ENCODE measurements at places on chromosomes 6 and 20. TPM values are rescaled to one million over a fixed set of nuclear protein-coding genes. Genes with fewer than 3 reads are reported as not detected.

The NKAIN2 gene
- total RNA-seq = not detected

The SMIM8 gene
- 18.9 TPM for total RNA-seq

The ZNF831 gene
- total RNA-seq = 1.3 TPM

The OR2H1 gene
- total RNA-seq = not detected

The MPIG6B gene
- not detected for total RNA-seq

- no peak for DNase-seq
- no peaks in the 10 kb centered on the region for H3K27me3 ChIP-seq
These were observed 80.5 kb upstream of the NAA20 start for GRCh38 chr20:19936466-19937200.

- no peaks in the 10 kb centered on the region for H3K27me3 ChIP-seq
- H3K27ac ChIP-seq = no peak overlapping the region
- peaks cover 12% of the 10 kb centered on the region for H3K4me1 ChIP-seq
These were observed 114.8 kb upstream of the CD93 start for GRCh38 chr20:23200914-23201313.

DNA sequence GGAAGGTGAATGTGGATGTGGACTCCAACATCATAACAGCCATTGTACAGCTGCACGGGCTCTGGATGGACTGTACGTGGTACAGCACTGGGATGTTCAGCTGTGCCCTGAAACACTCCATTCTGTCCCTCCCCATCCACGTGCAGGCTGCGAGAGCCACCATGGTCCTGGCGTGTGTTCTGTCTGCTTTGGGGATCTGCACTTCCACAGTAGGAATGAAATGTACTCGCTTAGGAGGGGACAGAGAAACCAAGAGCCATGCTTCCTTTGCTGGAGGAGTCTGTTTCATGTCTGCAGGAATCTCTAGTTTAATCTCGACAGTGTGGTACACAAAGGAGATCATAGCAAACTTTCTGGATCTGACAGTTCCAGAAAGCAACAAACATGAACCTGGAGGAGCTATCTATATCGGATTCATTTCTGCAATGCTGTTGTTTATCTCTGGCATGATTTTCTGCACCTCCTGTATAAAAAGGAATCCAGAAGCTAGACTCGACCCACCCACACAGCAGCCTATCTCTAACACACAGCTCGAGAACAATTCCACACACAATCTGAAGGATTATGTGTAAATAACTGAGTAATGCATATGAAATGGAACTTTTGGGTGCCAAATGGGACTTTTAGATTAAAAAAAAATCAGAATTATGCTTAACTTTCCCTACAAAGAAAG, 12.1 kb downstream of the CLDN20 start:
- H3K4me1 ChIP-seq = peaks cover 6% of the 10 kb centered on the region
- no peaks in the 10 kb centered on the region for H3K36me3 ChIP-seq
- H3K4me3 ChIP-seq = no peak overlapping the region
- no peak overlapping the region for H3K27ac ChIP-seq

DNA sequence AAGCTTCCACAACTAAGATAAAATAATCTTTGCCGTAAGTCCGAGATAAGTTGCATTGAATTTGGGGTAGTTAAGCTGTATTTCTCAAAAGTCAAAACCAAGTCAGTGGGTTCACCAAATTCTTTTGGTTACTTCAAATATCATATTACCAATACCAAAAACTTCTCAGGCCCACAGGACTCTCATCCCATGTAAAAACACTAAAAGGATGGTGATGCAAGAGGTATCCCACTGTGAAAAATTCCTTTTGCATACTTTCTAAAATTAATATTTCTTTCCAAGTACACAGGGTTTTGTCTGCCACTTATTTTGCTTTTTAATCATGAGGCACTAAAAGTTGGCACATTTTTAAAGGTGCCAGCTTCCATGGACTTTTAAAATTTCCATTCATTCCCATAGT, 151.3 kb downstream of the GJA10 start:
- no peak for DNase-seq
- H3K4me1 ChIP-seq = no peaks in the 10 kb centered on the region
- no peaks in the 10 kb centered on the region for H3K36me3 ChIP-seq
- no peak overlapping the region for H3K27ac ChIP-seq
- no peaks in the 10 kb centered on the region for H3K27me3 ChIP-seq

GRCh38 chr6:136548582-136549299, 1.5 kb downstream of the MAP7 start:
- peaks cover 13% of the 10 kb centered on the region for H3K4me1 ChIP-seq
- H3K27me3 ChIP-seq = no peaks in the 10 kb centered on the region
- H3K4me3 ChIP-seq = no peak overlapping the region
- no peak overlapping the region for H3K27ac ChIP-seq

GRCh38 chr20:19784511-19785172, 26.6 kb downstream of the RIN2 start:
- H3K36me3 ChIP-seq = no peaks in the 10 kb centered on the region
- peak; percentile 66 for DNase-seq
- H3K4me3 ChIP-seq = no peak overlapping the region
- no peaks in the 10 kb centered on the region for H3K27me3 ChIP-seq
- peak overlapping the region; percentile 53 for H3K27ac ChIP-seq

DNA sequence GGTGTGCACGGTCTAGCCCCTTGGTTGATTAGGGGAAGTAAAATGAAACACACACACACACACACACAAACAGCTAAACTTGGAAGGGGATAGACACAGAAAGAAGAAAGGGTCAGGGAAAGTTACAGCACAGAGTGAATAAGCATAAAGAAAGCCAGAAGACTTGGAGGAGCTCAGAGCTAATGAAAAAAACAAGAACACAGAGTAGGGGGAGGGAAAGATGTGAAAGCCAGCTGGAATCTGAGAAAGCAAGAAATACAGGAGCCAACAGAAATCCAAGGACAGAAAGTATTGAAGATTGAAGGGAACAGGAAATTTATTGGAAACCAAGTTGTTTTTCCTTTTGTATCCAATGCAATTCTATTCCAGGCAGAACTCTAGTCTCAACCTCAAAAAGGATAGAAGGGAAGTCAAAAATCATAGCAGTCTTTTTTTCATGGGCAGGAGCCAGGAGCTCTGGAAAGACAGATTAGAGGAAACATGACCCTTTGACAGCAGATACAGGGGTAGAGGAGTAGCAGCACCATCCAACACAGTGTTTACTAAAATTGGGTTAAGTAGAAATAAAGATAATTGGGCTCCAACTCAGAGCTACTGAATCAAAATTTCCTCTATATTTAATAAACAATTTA, 10.1 kb downstream of the HMGCLL1 start:
- H3K4me1 ChIP-seq = no peaks in the 10 kb centered on the region
- no peaks in the 10 kb centered on the region for H3K27me3 ChIP-seq
- no peak overlapping the region for H3K27ac ChIP-seq
- DNase-seq = no peak
- H3K4me3 ChIP-seq = no peak overlapping the region

DNA sequence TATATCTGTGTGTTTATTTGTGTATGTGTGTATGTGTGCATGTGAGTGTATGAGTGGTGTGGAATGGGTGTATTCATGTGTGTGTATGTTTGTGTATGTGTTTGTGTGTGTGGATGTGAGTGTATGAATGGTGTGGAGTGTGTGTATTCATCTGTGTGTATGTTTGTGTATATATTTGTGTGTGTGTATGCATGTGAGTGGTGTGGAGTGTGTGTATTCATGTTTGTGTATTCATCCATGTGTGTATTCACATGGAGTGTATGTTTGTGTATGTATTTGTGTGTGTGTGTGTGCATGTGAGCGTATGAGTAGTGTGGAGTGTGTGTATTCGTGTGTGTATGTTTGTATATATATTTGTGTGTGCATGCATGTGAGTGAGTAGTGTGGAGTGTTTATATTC, 66.6 kb downstream of the PPP1R14C start:
- H3K27ac ChIP-seq = no peak overlapping the region
- no peaks in the 10 kb centered on the region for H3K36me3 ChIP-seq
- no peak for DNase-seq

DNA sequence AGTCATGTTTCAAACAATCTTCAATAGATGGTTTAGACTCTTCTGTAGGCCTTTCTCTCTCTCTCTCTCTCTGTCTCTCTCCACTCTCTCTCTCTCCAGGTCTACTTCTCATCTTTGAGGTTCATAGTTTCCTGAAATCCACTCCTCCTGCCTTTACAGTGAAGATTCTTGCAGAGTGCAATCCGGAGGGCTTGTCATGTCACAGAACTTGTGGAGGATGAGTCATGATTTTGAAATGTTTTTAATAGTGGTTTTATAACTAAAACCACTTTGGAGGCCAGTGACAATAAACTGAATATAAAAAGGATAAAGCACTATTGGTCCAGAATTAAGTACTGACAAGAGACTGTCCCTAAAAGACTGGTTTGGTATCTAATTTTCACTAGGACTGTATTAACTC, 156.3 kb downstream of the KIF6 start:
- no peak overlapping the region for H3K4me3 ChIP-seq
- no peaks in the 10 kb centered on the region for H3K36me3 ChIP-seq
- no peaks in the 10 kb centered on the region for H3K27me3 ChIP-seq
- DNase-seq = no peak
- H3K27ac ChIP-seq = no peak overlapping the region

DNA sequence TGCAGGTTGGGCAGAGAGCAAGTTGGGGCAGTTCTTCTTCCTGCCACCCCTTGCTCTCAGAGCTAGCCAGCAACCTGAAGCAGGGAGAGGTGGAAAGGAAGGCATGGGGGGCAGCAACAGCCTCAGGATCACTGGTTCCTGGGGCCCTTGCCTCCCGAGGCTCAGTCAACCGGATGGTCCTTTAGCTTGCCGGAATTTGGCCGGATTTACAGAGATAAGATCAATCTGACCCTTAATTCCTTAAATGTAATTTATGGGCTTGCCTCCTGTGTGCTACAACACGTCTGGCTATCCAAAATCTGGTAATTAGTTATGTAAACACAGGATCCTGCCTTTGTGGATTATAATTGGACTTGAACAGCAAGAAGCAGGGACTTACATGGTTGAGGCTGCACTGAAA, 19.5 kb upstream of the TCP11 start:
- no peak overlapping the region for H3K4me3 ChIP-seq
- no peaks in the 10 kb centered on the region for H3K36me3 ChIP-seq
- H3K27me3 ChIP-seq = no peaks in the 10 kb centered on the region

- no peak for DNase-seq
- H3K4me1 ChIP-seq = peaks cover 5% of the 10 kb centered on the region
- no peaks in the 10 kb centered on the region for H3K36me3 ChIP-seq
- no peaks in the 10 kb centered on the region for H3K27me3 ChIP-seq
These were observed 108.8 kb upstream of the TENT5A start for GRCh38 chr6:81861281-81861680.

DNA sequence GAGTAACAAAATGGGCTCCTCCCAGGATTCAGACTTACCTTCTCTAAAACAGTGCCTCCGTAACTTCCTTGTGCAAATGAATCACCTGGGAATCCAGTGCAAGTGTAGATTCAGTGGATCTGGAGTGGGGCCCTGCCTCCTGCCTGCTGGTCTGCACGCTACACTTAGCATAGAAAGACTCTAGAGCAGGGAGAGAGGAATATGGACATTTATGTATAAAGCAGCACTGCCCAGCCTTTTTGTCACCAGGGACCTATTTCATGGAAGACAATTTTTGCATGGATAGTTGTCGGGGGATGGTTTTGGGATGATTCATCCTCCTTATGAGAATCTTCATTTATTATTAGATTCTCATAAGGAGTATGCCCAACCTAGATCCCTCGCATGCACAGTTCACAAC, 42.3 kb upstream of the L3MBTL3 start:
- no peak overlapping the region for H3K4me3 ChIP-seq
- no peaks in the 10 kb centered on the region for H3K4me1 ChIP-seq
- no peak overlapping the region for H3K27ac ChIP-seq
- H3K27me3 ChIP-seq = no peaks in the 10 kb centered on the region
- H3K36me3 ChIP-seq = no peaks in the 10 kb centered on the region

GRCh38 chr6:30814146-30815040, 69.9 kb upstream of the DDR1 start:
- H3K27ac ChIP-seq = no peak overlapping the region
- no peaks in the 10 kb centered on the region for H3K27me3 ChIP-seq
- DNase-seq = peak; percentile 40
- H3K36me3 ChIP-seq = no peaks in the 10 kb centered on the region
- H3K4me1 ChIP-seq = peaks cover 17% of the 10 kb centered on the region
- no peak overlapping the region for H3K4me3 ChIP-seq

- no peaks in the 10 kb centered on the region for H3K36me3 ChIP-seq
- H3K27me3 ChIP-seq = no peaks in the 10 kb centered on the region
- H3K27ac ChIP-seq = no peak overlapping the region
- H3K4me1 ChIP-seq = no peaks in the 10 kb centered on the region
- no peak for DNase-seq
- H3K4me3 ChIP-seq = no peak overlapping the region
These were observed 10.5 kb upstream of the TOX2 start for GRCh38 chr20:43903953-43904826.
